ENCODE measurements at places on chromosomes 5 and 9.

DNA sequence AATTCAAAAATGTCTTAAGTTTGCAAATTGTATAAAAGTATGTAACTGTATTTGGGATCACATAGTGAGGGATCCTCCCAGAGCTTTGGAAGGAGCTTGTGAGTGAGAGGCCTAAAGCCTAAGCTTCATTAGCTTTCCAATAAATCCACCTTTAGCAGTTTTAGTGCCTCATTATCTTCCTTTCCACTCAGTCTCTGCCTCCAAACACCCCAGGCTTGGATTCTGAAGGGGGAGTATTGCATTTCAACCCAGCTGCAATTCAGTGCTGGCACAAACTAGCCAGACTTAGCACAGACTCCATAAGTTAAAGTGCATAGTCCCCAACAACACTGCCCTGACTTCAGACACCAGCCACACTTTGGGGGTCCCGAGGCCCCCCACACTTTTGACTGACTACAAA is 113.5 kb downstream of the SMARCA2 start:
- DNase-seq, result no peak

DNA sequence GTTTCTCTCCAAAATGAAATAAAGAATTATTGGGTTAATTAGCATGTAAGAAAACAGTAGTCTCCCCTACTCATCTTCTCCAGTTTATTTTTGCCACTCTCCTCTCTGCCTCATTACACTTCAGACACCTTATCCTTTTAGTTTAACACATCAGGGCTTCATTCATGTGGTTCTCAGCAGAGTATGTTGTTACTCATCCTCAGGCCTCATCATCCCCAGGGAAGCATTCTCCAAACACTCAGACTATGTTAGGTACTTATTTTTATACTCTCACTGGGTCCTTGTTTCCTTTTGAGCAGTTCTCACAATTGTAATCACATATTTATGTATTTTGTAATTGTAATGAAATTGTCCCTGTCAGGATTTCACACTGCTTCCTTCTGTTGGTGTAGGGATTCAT is 470.5 kb downstream of the PDE4D start:
- DNase-seq, result no peak

- DNase-seq, result no peak
Observed at GRCh38 chr5:152439791-152440190, 34.7 kb upstream of the NMUR2 start.

GRCh38 chr5:97142521-97143254 is at the start of gene LIX1:
TSS of gene LIX1 (minus strand) at chr5:97142611. CDS start at chr5:97142576, 35 bp downstream.
- no peak for DNase-seq

- no peak for DNase-seq
Observed at GRCh38 chr5:176908675-176909368, 9.7 kb upstream of the HK3 start.

- no peak for DNase-seq
Observed at GRCh38 chr5:96615223-96615622, 47.0 kb upstream of the CAST start.

GRCh38 chr9:107587191-107587963 is 97.8 kb upstream of the KLF4 start:
- no peak for DNase-seq

DNA sequence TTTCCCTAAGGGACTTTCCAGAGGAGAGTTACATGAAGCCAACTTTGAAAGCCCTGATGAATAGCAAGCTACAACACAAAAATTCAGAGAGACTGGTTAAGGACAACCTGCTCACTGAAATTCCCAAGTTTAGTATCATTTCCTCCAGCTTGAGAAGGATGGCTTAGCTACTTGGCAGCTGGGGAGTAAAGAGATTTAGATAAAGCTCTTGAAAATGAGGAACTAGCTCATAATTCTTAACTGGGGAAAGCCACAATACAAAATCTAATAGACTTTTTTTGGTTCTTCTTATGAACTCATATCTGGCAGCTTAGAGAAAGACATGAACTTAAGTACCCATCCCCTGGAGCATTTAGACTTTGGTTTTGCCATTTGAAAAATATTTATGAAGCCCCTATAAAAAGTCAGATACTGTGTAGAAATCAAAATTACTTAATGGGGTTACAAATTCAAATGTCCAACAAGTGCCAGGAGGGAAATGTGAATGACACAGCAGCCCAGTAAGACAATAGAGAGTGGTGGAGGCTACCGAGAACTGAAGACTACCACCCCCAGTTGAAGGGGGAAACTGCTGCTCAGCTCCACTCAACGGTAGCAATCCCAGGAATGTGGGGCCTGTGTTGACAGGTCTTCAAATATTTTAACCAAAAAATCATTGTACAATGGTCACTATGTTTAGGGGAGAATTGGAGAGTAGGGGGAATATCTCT is 79.4 kb upstream of the ADRB2 start:
- no peak for DNase-seq

All from stimulated activated CD4-positive, alpha-beta T cell treated with anti-CD3 and anti-CD28 coated beads, TNF-alpha, amount 100 ng/mL, for 48 hours (primary cell).